SK-MEL-5 (cell line): ENCODE measurements at places on chromosomes 16 and 17. TPM values are rescaled to one million over a fixed set of nuclear protein-coding genes. Genes with fewer than 3 reads are reported as not detected.

GRCh38 chr17:34504814-34505484, 74.4 kb upstream of the TMEM132E start:
- DNase-seq: no peak

GRCh38 chr17:69058165-69058564, 2.6 kb downstream of the ABCA9 start:
- peak; percentile 85 for DNase-seq

Gene NOD2
- total RNA-seq: not detected in 2 replicates

Gene CLEC18C
- not detected in 2 replicates for total RNA-seq

Gene KRT33A
- not detected in 2 replicates for total RNA-seq

GRCh38 chr16:17343728-17344127, 127.0 kb downstream of the XYLT1 start:
- DNase-seq: no peak

DNA sequence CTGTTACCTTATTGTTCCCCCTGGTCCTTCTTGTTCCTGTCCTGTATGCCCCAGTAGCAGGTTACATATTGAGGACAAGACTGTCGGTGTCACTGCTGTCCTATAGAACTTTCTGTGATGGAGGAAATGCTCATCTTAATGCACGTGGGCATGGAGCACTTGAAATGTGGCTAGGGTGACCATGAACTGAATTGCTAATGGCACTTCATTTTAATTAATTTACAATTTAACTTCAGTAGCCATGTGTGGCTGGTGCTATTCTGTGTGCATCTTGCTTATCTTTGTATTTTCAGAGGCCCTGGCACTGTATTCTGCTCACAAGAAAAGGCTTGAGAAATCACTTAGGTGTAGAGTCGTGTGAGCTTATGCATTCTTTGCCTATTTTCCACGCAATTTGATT, 125.2 kb downstream of the MSI2 start:
- DNase-seq: no peak

- peak; percentile 96 for DNase-seq
Observed at GRCh38 chr16:69894676-69895075, 56.5 kb upstream of the CLEC18A start.

DNA sequence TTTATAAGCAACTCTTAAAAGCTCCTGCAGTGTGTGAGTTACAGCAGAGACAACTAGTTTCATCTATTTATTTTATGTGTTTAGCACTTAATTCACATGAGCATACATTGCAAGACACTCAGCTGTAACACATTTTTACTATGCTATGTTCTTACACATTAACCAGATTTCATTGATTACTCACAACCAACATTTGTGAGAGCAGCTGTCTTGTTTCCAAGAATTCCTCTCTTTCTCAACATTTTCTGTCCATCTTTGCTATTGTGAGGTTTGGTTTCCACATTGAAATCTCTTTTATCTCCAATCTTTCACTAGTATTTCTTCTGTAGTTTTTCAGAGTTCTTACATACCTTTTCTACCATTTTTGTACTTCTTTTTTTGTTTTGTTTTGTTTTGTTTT, 51.2 kb downstream of the COPRS start:
- DNase-seq: no peak

DNA sequence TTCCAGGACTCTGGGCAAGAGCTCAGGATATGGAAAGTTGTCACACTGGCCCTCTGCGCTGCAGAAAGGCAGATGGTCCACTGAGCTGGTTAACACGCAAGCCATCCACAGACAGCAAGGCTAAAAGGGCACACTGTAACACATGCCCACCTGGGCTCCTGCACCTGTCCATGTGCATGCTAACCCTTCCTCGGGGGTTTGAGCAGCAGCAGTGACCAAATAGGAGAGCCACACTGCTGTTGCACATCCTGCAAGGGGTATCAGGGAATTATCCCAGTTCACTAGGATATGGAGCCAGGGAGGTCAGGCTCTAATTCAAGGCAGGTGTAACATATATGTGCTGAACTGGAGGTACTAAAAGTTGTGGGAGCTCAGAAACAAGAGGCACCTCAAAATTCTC, 471.0 kb upstream of the CDH5 start:
- no peak for DNase-seq

Gene WIPI1
- 558 and 643 TPM in 2 replicates for total RNA-seq

Gene MEOX1
- total RNA-seq: not detected in 2 replicates

DNA sequence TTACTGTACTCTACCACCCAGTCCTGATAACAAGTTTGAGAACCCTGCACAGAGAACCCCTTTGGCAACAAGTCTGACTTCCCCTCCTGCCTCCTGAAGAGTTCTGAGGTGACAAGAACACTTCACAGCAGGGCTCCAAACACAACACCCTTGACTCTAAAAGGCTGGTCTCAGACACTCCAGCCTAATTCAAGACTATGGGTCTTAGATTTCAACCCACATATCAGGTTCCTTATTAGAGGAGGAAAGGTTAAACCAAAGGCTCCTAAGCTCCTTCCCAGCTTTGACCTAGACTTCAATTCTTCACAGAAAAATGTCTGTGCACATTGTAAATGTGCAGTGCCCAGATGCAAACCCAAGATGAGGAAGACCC, 23.0 kb downstream of the RANBP10 start:
- DNase-seq: no peak

GRCh38 chr17:66025551-66025950, 166.4 kb downstream of the CEP112 start:
- peak; percentile 17 for DNase-seq

GRCh38 chr17:54620399-54620978, 280.2 kb upstream of the TOM1L1 start:
- no peak for DNase-seq

Gene TBCD
- 13.6 and 23.5 TPM in 2 replicates for total RNA-seq

Gene STX1B
- 0.13 TPM in 1 of 2 replicates, not detected in the other for total RNA-seq

Gene ATP1B2
- total RNA-seq: 0.27 and 0.85 TPM in 2 replicates

DNA sequence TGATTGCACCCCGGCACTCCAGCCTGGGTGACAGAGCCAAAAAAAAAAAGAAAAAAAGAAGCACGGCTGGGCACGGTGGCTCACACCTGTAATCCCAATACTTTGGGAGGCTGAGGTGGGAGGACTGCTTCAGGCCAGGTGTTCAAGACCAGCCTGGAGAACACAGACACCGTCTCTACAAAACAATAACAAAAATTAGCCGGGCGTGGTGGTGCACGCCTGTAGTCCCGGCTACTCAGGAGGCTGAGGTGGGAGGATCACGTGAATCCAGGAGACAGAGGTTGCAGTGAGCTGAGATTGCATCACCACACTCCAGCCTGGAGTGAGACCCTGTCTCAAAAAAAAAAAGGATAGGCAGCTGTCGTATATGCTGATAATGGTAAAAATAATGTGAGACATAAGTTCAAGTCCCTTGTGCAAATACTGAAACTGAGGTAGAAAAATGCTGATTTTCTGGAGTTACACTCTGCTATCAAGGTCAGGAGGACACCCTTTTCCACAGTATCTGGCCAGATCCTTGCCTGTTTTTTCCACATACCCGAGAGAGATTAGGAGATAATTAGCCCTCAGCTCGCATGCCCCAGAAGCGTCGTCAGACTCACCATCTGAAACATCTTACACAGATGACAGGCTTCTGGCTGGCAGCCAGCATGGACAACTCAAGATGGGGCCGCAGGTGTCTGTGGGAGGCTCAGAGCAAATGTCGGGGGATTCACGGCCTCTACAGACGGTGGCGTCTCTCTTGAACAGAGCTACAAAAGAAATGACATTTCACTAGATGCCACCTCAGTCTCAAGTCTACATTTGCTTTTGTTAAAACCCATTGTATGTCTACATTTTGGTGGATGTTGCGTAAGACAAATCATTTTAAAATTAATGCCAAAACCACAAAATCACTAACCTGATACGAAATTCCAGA, 36.8 kb downstream of the WDR45B start:
- DNase-seq: no peak

DNA sequence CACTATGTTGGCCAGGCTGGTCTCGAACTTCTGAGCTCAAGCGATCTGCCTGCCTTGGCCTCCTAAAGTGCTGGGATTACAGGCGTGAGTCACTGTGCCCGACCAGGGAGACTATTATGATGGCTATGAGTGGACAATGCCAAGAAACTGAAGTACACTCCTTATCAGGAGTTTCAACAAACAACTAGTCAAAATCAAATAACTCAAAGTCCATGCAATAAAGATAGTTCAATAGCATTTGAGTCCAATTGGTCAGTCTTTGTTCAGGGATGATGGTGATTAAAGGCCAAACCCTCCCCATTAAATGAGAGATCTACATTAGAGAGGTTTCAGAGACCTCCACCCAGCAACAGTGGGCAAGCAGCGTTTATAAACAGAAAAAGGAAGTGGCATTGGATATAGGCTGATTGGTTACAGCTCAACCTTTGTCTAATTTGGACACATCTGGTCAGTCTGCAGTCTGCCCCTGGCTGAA, 8.0 kb downstream of the CHST5 start:
- DNase-seq: no peak
